ENCODE measurements at places on chromosomes 2 and 18. TPM values are rescaled to one million over a fixed set of nuclear protein-coding genes. Genes with fewer than 3 reads are reported as not detected.

DNA sequence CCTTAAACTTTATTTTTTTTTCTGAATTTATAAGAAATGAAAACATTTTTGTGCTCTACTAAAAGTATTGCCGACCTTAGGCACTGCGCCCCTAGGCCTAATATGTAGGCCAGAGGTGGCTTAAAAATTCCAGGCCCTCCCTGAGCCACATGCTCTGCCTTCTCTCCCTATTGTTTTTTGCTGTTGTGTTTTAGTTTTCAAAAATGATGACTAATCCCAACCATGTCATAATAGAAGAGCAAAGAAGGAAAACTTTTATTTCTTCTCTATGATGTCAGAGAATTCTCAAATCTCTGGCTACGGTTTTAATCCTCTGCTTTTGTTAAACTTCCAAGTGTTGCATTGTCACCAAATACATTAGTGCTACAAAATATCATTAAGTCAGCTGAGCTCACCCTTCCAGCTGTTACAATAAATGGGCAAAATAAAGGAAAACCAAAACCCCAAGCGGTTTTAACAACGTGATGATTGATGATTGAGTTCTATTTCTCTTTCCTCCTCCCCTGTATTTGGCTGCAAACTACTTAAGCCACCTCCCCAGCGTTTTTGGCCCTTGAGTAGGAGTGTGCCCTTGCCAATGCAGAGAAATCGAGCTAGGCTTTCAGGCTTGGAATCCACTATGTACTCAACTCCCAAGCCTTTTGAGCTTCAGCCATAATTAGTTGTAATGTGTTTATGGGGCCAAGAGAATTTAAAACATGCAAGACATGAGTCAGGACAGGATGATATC, 163.5 kb upstream of the POU3F3 start:
- DNase-seq, result no peak

DNA sequence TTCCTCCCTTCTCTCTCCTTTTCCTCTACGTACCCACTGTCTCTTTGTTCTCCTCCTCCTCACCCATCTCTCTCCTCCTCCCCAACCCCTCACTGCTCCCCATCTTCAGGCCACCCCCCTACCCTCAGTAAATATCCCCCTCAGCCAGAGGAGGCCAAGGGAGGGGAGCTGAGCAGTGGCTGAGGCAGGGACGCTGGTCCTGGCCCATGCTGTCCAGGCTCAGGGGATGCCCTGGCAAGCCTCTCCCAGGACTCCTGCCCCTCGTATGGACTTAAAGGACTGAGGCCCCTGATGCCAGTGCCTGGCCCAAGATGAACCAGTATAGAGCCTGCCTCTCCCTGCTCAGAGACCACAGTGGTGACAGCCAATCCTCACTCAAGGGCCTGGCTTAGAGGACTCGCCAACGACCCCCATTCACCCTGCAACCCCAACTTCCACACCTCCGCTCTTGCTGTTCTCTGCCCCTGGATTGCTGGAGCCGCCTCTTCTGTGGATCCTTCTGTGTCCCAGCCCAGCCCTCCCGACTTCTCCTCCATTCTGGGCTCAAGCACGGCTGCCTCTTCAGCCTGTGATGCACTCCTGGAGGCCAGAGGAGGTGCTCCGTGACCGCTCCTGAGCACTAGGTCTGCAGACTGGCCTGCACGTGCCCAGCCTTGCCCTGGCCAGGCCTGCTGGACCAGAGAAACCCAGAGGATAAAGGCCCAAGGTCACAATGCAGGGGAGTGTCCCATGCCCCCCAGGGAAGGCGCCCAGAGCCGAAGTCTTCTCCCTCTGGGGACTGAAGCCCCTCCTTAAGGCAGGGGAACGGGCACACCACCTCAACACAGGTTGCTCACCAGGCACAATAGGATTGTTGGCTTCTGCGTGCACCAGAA, 9.5 kb upstream of the DUSP2 start:
- DNase-seq, result no peak

PMS1 gene
- total RNA-seq, result 17.6 TPM

- no peak for DNase-seq
Measured at GRCh38 chr2:55842046-55842445, 81.5 kb downstream of the EFEMP1 start.

DNA sequence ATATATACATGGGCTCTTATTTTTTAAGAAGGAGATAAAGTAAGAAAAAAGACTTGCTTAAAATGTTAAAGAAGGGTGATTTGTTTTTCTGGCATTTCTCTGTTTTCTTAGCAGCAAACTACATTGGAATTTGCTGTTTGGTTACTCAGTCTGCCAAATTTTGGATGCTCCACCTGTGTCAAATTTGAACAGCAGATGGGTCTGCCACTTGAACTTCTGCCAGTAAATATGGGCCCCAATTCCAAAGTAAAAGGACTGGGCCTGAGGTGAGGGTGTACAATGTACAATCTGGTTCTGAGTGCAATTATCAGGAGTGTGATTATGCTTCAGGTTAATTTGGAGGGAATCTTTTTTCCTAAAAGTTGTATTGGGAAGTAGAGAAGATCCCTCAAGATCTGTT, 794.5 kb downstream of the DSC3 start:
- no peak for DNase-seq
